Astrocyte (in vitro differentiated cells and primary cell): ENCODE measurements at places on chromosomes 3 and 15.
A peak's percentile ranks its signal among the peaks of the same experiment; 100 is the strongest.

DNA sequence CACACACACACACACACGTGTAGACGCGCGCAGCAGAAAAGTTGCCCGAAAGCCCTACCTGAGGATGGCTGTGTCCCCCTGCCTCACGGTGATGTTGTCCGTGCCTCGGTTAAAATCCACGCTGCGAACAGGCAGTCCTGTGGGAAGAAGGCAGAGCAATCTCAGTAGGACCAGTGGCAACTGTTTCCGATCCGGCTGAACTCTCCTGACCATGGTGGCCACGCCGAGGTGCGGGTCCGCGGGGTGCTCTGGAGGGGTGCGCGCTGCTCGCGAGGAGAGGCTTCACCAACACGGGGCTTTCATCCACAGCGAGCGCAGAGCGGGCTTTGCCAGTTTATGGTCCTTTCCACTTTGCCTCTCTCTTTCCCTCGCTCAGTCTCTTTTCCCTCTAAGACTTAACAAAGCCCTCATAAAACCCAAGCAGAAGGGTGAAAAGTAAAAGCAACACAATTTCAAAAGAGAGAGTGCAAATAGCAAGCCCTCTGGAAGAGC, 422 bp downstream of the LSAMP start:
- peak; percentile 26 for DNase-seq

- no peak for DNase-seq
These were observed 184.1 kb downstream of the MECOM start for GRCh38 chr3:169479314-169479939.

- DNase-seq: peak; percentile 83
These were observed 124.6 kb upstream of the ARHGEF3 start for GRCh38 chr3:56926243-56926946.

GRCh38 chr15:66777054-66777453, 75.0 kb downstream of the SMAD6 start:
- no peak for DNase-seq

- DNase-seq: no peak
These were observed 18.6 kb downstream of the MAGEF1 start for GRCh38 chr3:184693011-184693975.
